ENCODE measurements at places on chromosomes 1 and 21.
A peak's percentile ranks its signal among the peaks of the same experiment; 100 is the strongest.

GRCh38 chr1:13832536-13832935 lies 132.5 kb downstream of the PRDM2 start:
- no peak for DNase-seq

GRCh38 chr1:232300466-232300865 lies 329.5 kb downstream of the SIPA1L2 start:
- no peak for DNase-seq

DNA sequence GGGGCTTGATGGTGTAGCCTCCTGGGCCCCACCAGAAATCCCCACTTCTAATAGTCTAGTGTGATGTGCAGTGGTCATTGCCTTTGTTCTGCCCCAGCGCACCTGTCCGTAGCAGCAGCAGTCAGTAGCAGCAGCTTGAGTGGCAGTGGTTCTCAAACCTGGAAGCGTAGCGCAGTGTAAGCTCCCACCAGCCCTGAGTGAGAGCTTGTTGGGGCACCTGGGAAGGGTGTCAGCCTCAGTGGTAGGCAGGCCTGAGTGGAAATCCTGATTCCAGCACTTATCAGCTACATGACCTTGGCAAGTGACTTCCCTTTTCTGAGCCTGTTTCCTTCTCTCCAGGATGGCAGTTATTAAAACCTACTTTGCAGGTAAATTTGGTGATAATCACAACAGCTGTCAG lies 41.6 kb upstream of the EPHA8 start:
- DNase-seq: no peak

DNA sequence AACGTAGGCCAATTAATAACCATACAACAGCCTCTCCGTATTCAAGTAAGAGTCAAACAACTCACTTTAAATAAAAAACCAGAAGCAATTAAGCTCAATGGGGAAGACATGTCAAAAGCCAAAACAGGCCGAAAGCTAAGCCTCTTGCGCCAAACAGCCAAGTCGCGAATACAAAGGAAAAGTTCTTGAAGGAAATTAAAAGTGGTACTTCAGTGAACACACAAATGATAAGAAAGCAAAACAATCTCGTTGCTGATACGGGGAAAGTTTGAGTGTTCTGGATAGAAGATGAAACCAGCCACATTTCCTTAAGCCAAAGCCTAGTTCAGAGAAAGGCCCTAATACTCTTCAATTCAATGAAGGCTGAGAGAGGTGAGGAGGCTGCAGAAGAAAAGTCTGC lies 53.4 kb downstream of the SIPA1L2 start:
- no peak for DNase-seq

GRCh38 chr1:169060043-169060722 lies 46.3 kb upstream of the ATP1B1 start:
- DNase-seq: no peak

GRCh38 chr1:8632102-8632501 lies 185.3 kb downstream of the RERE start:
- DNase-seq: peak; percentile 9

DNA sequence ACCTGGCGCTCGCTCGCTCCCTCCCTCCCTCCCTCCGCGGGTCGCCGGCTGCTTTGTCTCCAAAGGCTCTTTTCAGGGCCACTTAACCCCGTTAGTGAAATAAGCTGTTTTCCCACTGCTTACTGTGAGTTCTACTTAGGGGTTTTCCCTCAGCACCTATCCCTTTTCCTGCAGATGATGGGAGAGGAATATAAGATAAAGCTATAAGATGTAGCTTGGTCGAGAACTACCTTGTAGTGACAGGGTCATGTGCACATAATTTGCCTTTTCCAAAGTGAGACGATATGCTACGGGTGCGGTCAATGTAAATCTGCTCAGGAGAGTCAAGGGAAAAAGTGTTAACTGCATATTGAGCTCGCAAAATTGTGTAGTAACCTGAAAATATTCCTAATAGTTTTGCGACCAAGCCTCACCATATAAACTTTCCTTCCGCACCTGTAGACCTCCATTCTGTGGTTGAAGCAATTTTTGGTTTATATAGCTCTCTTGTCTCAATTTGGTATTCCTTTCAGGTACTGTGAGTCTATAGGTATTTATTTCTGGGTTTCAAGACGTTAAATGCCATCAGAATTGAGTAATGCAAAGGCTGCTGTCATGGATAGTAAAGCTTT lies 55.8 kb upstream of the BOLA1 start:
- DNase-seq: no peak

- no peak for DNase-seq
Measured at GRCh38 chr1:223133306-223133823, 9.7 kb downstream of the TLR5 start.

DNA sequence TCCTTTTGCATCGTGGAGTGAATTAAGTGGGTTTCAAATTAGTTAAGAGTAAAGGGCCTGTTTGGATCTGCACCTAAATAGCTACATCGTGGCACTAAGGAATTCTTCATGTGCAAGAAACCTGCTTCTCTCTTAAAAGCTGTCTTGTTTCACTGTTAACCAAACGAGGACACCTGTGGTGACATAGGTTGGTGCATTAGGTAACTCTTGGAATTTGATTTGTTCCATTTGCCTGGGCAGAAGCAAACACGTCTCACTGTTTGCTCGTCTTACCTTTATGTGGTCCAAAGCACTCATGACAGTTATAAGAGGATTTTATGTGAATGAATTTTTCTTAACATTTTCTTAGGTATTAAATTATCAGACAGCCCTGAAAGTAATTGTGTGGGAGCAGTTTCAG lies 60.9 kb downstream of the PRDM2 start:
- no peak for DNase-seq

GRCh38 chr1:234488054-234489006 lies 9.4 kb upstream of the TARBP1 start:
- no peak for DNase-seq
